ENCODE measurements at places on chromosomes 7 and 10.

DNA sequence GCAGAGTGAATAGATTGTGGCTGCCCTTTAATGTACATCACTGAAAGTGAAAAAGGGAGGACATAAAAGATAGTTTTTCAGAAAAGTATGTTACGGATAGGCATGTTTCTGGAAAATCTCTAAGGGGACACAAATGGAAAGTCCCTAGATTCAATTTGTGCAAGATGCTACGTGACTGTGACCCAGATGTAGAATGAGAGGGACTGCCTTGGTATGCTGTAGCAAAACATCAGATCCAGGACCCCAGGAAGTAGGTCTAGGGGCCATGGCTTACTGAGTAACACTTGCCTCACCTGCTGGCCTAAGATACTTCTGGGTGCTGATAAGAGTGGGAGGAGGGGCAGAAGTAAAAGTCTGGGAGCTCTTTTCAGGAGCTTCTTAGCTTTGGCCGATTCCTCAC is 191.2 kb upstream of the PHYHIPL start:
- DNase-seq: no peak

DNA sequence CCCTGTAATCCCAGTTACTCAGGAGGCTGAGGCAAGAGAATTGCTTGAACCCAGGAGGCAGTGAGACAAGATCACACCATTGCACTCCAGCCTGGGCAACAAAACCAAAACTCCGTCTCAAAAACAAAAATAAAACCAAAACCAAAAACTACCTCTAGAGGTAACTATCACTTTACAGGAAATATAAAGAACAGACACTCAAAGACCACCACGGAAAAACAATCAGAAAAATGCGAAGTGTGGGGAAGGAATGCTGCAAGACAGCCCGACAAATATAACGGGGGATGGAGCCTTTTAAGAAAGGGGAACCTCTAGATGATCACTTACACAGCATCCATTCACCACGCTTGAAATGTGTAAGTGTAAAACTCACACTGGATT is 4.3 kb downstream of the HNRNPF start:
- DNase-seq: no peak

DNA sequence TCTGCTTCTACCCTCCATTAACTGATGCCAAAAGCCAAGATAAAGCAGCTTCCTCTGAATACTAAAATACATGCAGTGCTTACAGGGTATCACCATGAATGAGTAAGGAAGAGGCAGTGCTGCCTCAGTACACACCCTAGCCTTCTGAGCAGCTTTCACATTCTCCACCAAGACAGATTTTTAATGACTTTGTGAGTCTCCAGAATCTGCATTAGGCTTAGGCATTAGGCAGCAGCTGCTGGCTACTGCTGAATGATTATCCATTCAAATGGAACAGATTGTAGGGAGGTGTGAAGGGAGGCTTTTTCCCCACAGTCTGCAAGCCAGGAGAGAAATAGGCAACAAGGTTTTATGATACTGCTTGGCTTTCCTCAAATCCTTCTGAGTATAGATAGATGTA is 1226.7 kb upstream of the LRRN3 start:
- no peak for DNase-seq

- no peak for DNase-seq
Observed at GRCh38 chr10:117363028-117363427, 12.2 kb downstream of the PDZD8 start.

DNA sequence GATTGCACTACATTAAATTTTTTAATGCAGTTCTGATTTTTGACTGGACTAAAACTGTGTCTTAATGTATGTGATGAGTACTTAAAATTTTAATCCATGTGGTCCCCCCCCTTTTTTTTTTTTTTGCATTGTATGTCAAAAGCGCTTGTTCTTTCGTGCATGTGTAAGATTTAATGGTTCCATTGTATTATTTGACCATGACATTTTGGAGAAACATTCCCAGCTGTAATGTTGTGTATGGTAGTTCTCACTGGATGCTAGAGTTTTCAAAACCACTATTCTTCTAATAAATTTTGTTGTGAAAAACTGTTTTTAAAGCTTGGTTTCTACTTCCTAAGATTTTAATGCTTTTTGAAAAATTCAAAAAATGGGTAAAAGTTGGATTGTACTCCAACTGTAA is 132.0 kb downstream of the LCOR start:
- DNase-seq: no peak

DNA sequence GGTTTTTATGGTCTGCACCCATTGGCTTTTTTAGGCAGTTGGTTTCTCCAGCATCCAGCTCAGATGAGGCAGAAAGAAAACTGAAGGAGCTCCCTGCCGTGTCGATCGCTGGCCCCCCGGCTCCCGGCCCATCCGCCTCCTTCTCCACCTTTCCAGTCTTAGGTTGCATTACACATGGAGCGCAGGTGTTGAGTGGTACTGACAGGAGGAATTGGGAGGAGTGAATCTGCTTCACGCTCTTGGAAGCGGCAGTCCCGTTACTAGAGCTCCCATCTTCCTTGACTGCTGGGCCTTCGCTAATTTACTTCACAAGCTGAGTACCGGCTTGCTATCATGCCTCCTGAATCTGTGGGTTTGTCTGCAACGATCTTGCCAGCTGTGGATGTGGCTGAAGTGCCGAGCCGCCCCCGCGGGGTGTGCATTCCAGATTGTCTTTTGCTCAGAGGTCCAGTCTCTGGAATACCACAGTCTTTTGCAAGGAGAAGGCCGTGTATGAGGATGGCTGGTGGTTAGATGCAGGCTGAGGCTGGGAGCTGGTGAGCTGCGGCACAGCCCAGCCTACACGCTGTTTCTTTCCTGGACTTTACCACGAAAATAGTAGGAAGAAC is 17.1 kb downstream of the IQCE start:
- no peak for DNase-seq

- DNase-seq: no peak
Observed at GRCh38 chr7:78406531-78406930, 608.0 kb downstream of the PHTF2 start.

DNA sequence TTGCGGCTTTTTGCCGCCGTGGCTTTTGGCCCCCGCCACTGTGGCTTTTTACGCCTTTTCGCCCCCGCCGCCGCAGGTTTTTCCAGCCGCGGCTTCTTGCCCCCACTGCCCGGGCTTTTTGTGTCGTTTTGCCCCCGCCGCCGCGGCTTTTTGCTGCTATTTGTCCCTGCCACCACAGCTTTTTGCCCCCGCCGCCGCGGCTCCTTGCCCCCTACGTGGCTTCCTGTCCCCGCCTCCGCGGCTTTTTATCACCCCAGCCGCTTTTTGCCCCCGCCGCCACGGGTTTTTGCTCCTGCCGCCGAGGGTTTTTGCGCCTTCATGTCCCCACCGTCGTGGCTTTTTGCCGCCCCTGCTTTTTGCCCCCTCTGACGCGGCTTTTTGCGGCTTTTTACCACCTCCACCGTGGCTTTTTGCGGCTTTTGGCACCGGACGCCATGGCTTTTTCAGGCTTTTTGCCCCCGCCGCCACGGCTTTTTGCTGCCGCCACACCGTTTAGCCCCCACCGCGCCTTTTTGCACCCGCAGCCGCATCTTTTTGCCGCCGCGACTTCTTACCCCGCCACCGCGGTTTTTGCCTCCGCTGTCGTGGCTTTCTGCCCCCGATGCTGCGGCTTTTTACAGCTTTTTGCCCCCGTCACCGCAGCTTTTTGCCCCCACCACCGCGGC is 637.0 kb downstream of the ZNF716 start:
- no peak for DNase-seq

DNA sequence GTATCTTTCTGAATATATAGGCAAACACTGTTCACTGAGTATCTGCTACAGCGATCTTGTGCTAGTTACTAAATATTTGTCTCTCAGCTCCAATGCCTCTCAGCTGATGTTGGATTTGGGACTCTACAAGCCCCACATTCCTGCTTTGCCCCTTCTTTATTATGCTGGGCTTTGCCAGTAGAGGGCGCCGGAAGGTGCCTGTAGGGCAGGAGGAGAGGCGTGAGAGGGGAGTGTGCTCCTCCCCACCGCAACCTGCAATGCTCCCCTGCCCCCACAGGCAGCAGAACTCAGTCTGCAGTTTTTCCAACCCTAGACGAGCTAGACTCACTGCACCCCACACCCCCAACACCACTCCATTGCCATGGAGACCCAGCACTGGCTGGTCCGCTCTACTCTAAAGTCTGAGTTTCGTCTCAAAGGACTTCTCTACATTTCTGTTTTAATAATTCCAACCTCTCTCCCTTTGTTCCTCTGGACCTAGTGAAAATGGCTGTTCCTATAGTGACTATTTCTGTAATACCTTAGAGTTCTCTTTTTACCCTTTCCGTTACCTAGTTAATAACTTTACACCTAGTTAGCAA is 337.6 kb downstream of the CCSER2 start:
- no peak for DNase-seq

DNA sequence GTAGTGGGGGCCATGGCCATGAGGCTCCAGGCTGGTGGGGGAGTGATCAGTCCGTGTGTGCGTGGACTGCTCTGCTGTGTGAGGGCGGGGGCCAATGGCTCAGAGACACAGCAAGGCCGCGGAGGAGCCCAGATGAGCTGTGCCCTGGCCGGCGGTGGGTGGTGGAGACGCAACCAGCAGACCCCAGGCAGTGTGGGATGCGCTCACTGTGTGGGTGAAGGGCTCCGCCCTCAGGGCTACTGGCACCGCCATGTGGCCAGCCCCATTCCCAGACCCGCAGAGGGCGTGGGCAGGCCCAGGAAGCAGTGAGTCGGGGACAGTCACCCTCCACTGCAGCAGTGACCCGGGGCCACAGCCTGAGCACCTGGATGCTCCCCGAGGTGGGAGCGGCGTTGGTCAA is 9.1 kb downstream of the NKX6-2 start:
- no peak for DNase-seq

GRCh38 chr7:158997110-158997453 is 140.7 kb downstream of the DYNC2I1 start:
- no peak for DNase-seq

DNA sequence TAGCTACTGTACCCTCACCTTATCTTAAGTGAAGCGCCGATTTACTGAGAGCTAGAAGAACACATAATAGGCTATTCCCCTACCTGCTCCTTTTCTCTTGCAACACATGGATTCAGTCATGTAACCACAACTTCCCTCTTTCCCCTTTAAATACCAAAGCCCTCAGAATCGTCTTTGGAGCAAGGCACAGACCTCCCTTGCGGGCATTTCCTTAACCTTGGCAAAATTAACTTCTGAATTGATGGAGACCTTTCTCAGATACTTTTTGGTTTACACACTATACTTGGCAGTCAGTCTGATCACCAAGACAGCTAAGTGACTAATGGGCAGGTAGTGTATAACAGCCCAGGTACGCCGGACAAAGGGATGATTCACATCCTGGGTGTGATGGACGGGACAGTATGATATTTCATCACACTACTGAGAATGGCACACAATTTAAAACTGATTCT is 72.7 kb upstream of the SEC61G start:
- DNase-seq: no peak

GRCh38 chr10:112712536-112712935 is 237.5 kb upstream of the TCF7L2 start:
- no peak for DNase-seq

DNA sequence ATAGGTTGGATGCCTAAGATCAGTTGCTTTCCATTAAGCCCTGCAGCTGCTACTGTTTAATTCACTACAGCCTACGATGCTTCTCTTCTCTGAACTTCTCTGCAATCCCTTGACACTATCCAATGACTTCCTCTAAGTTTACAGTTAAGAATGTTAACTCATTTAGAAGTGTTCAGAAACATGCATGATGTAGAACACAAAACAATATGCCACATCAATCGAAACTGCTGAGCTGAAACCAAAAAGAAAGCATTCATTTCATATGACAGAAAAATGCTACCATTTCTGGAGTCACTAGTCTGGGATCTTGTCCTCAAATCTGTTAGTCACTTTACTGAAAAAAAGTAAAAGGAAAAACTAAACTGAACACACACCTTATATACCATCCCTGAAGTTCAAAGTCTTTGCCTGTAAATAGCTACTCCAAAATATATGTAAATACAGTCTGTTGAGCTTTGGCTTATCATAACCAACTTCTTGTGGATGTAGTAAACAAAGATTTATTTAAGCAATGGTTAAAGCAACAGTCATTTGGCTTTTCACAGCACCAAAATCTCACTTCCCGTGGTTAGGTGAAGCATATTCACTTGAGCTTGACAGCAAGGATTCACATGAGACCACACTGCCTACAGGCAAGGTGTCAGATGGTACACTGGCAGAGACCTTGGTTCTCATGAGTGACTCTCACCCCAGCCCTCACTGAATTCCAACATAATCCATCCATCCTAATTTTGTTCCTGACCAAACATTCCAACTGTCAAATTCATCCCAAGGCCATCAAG is 187.0 kb downstream of the PPP1R17 start:
- DNase-seq: no peak

DNA sequence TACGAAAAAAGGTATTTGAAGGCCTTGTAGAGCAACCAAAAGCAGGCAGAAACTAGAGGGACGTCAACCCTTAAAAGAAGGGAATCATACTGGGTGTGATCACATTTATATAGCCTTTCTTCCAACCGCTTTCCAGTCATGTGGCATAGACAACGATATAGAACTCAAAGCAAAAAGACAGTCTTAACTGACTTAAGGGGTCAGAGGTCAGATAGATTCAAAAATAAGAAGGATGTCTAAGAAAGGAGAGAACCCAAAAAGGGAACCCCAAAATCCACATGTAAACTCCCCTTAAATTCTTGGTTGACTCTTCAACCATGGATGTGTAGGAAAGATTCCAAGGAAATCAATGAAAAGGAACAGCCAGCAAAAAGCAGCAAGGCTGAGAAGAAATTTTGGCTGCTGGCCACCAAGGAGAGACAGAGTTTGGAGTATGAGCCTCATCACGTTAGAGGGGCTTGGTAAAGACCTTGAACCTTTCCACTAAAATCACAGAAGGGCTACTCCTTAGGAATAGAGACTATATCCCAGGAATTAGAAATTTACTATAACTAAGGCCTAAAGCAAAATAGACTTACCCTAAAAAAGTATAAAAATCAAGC is 8.6 kb downstream of the BCAP29 start:
- DNase-seq: no peak

DNA sequence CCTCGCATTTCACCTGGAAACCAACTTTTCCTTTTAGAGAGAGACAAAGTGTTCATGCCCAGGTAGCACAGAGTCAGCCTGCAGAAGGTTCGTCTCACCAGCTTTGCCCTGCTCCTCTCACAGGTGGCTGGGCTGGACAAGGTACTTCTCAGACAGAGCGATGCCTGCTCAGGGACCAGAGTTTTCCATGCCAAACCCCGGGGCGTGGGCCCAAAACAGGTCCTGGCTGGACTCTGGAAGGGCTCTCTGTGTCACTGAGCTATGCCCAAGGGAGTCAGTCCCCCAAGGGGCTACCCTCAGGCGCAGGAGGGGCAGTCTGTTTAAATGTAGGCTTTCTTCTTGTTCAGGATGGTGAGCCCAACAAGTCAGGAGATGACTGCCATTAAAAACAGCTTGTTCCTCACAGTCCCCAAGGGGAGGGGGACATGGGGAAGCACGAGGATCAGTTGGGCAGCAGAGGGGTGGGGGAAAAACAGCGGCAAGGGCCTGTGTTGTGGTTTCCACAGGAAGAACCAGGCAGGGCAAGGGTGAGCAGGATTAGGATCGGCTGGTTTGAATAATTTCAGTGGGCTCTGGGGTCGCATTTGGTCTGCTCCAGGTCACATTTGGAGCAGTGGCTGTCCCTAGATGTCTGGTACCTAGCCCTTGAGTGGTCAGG is 55.5 kb upstream of the FIGNL1 start:
- DNase-seq: no peak
